CD4-positive, alpha-beta T cell treated with Interleukin-6 at 100 ng/mL for 8 hours (primary cell): ENCODE measurements at places on chromosomes 13 and 19.

GRCh38 chr19:18353378-18354005, 13.1 kb downstream of the PGPEP1 start:
- DNase-seq: no peak

GRCh38 chr13:107974409-107974808, 240.9 kb downstream of the LIG4 start:
- no peak for DNase-seq

DNA sequence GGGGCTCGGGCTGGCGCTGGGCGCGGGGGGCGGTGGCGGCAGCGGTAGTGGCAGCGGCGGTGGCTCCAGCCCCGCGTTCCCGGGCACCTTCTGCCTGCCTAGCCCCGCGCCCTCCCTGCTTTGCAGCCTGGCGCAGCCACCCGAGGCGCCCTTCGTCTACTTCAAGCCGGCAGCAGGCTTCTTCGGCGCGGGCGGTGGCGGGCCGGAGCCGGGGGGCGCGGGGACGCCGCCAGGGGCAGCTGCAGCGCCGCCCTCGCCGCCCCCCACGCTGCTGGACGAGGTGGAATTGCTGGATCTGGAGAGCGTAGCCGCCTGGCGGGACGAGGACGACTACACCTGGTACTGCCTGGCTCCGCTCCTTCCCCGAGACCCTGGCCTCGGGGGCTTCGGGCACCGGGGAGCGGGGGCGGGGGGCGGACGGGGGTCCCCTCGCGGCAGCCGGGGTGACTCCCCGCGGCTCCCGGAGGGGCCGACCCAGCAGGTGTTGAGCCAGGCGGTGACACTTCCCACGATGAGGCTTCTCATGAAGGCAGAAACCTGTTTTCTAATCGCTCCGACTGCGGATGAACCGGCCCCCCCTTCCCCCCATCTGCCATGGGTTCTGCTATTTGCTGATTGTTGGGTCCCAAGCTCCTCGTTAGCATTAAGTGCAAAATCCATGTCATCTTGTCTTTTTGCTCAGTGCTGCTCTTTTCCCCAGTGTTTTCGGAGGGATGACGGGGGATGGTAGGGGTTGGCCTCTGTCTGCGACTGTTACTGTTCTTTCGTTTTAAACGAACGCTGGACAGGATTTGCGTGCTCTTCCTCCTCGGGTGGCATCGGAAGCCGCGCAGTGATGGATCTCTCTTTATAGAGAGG, 943 bp downstream of the SLAIN1 start:
- peak; percentile 48 for DNase-seq

- no peak for DNase-seq
Measured at GRCh38 chr13:75494491-75494890, 12.5 kb upstream of the TBC1D4 start.

DNA sequence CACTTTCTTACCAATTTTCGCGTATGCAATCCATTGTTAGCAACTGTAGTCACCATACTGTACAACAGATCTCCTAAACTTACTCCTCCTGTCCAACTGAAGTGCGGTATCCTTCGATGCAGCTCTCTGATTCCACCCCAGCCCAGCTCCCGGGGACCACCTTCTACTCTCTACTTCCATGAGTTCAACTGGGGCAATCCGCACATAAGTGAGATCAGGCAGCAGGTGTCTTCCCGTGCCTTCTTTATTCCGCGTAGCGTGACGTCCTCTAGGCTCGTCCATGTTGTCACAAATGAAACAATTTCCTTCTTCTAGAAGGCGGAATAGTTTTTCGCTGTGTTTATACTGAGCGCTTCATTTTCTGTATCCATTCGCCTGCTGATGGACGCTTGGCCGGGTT, 8.4 kb downstream of the LILRB1 start:
- no peak for DNase-seq

- no peak for DNase-seq
Measured at GRCh38 chr19:19458110-19458816, 52.8 kb downstream of the GATAD2A start.

GRCh38 chr13:108486096-108486495, 143.3 kb upstream of the MYO16 start:
- DNase-seq: no peak

DNA sequence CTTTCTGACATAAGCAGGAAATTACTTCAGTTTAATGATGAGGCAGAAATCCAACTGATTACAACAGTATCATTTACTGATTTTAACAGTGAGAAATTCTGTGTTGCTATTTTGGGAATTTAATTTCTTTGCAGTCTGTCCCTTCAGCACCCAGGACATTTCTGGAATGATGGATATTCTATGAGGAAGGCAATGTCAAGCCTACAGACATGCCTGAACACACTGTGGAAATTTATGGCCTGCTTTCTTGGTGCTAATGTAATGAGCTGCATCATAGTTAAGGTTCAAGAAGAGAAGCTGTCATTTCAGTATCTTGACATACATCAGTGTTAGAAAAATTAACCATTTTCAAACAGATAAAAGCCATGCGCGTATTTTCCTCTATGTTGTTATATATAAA, 87.7 kb downstream of the SLITRK1 start:
- no peak for DNase-seq

DNA sequence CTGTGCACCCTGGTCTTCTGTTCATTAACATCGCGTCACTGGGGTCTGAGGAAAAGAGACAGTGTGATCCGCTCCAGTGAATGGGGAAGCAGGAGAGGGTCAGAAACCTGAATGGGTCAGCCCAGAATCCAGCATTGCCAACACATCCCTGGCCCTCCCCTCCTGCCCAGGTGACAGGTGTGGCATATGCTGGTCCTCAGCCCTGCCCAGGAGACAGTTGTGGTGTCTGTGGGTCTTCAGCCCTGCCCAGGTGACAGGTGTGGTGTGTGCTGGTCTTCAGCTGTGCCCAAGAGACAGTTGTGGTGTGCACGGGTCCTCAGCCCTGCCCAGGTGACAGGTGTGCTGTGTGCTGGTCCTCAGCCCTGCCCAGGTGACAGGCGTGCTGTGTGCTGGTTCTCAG, 8.0 kb downstream of the TFDP1 start:
- no peak for DNase-seq

DNA sequence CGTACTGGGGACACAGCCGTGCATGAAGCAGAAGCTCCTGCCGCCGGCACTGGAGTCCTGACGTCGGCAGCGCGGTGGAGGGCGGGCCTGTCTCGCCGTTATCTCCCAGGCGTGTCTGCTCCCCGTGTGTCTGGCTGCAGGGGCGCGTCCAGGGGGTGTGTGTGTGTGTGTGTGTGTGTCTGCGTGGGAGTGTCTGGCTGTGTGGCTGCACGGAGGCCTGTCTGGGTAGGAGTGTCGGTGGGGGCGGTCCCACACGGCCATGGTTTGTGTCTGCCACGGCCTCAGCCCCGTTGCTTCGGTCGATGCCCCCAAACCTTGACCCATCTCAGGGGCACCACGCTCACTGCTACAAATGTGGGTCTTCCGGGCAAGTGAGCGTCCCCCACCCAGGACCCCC, 18.3 kb downstream of the ARID3A start:
- DNase-seq: no peak

DNA sequence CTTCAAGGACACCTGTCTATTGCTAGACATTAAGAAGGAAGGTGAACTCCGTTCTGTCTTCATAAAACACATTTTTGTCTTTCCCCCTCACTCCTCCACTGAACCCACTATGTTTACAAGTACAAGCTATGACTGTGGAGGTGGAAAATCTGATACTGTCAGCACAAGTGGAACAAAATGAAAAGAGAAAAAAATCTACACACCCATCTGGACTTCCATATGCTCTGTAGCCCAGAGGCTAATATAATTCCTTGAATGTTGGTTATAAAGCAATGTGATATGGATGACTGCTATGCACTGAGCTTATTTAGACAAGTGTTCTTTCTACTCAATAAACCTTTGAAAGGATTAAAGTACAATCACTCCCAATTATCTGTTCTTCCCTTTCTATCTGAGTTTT, 713.5 kb downstream of the DIAPH3 start:
- no peak for DNase-seq

- DNase-seq: no peak
Measured at GRCh38 chr13:112756081-112756480, 66.2 kb downstream of the ATP11A start.

GRCh38 chr13:101911752-101912151, 459.3 kb downstream of the ITGBL1 start:
- no peak for DNase-seq

GRCh38 chr19:55643887-55644176, 383 bp downstream of the ZNF581 start:
- DNase-seq: no peak

- no peak for DNase-seq
Measured at GRCh38 chr19:40231544-40232424, 5.3 kb upstream of the CCNP start.

- no peak for DNase-seq
Measured at GRCh38 chr19:29612121-29612520, 6.0 kb downstream of the POP4 start.

GRCh38 chr13:36582977-36583376, 90.8 kb upstream of the SERTM1 start:
- DNase-seq: no peak

- DNase-seq: no peak
Measured at GRCh38 chr19:3186160-3186688, 494 bp downstream of the NCLN start.

- DNase-seq: no peak
Measured at GRCh38 chr13:100673376-100673712, 1.3 kb downstream of the TMTC4 start.

DNA sequence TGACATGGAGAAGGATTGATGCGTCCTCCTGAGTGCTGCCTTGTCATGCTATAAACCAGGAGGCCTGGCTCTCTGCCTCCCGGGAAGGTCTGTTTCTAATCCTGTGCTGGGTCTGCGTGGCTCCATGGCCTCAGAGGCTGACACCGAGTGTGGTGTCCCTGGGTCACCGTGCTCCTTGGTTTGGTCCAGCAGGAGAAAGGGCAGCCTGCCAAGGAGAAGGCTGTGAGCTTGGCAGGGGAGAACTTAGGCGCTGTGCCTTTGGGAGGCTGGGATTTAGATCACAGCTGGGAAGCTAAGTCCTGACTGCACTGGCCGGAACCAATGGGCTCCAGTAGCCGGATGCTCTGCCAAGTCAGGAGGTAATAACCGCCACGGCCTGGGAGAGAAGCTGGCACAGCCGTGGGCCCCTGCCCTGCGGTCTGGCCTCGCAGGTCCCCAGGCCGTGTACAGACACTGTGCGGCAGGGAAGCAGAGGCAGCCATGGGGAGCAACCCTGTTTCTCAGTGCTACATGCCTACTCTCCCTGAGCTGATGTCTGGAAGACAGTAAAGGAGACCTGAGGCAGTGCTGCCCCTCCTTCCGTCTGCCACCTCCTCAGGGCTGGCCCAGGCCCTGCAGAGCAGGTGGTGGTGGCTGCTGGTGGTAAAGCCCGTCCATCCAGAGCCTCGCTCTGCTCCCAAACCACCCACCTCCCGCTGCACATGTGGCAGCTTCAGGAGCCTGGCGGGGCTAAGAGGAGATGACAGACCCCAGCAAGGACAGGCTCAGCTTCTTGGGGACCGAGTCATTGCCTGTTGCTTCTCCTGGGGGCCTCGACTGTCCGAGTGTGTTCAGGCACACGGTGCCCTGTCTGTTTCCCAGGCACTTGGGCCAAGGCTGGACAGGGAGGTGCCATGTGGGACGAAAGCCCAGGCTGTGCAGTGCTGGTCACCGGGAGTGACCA, 44.9 kb downstream of the C13orf46 start:
- no peak for DNase-seq

DNA sequence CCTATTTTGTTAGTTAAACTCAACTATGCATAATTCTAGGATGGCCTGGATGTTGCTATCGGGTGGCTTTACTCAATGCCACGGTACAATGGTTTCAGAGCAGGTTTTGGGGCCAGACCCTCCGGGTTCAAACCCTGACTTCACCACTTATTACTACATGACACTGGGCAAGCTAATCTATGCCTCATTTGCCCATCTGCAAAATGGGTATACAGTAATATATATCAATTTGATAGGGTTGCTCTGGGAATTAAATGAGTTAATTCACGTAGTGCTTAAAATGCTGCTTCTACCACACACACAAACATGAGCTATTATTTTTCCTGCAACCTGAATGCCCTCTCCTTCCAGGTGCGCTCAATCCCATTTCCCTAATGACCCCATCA, 839 bp downstream of the ESD start:
- DNase-seq: no peak

DNA sequence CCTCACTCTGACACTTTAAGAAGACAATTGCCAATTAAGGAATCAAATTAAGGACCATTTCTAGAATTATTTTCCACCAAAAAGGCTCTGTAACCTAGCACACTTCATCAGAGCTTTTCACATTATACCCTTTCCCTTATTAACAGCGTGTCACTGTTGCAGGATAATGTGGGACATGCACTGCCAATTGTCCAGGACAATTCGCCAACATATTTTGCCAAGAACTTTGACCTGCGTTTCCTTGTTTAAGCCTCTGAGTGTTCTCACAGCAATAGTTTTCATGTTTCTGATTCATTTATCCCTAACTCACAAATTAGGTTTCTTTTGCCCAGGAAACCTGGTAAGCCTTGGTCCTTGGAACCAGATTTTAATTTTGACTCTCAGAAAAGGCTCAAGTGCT, 13.3 kb downstream of the COL4A1 start:
- DNase-seq: no peak

- no peak for DNase-seq
Measured at GRCh38 chr13:54980651-54981050, 1952.0 kb downstream of the OLFM4 start.

GRCh38 chr19:58511353-58512208, at the start of gene SLC27A5:
Gene SLC27A5, minus strand, starts transcription at chr19:58511992. Its CDS starts 37 bp downstream, at chr19:58511955.
- DNase-seq: no peak

DNA sequence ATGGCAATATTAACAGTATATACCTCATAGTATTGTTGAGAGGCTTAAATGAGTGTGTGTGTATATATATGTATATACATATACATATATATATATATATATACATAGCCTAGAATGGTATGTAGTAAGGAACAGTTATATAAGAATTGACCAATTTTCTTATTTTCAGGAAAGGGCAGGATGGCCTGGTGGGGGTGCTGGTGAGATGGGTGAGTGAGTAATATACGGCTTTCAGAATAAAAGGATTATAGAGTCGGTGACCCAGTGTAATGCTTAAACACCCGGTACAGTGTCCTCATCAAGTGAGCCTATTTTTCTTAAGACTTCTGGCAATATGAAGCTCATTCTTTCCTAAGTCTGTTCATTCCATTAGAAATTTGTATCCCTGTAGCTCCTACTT, 11.7 kb upstream of the FAM216B start:
- DNase-seq: no peak

GRCh38 chr19:10653482-10653731, 739 bp upstream of the ILF3 start:
- DNase-seq: no peak

DNA sequence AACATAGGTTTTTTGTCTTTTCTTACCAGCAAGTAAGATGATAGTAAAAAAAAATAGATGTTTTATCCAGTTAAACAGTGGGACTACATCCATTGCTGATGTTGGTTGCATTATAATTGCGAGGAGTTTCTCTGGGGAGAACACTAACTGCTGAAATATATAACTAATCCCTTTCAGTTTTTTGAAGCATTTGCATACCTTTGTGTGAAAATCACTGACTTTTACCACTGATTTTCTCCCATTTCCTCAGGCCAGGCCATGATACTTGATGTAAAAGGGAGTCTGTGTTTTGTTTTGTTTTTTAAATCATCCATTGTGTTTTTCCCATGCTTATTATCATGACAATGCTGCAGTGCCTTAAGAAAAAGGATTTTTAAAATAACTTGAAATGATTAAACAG, 699.5 kb downstream of the PCDH9 start:
- DNase-seq: no peak
